ENCODE measurements at places on chromosomes 16 and 17.
A peak's percentile ranks its signal among the peaks of the same experiment; 100 is the strongest.

GRCh38 chr16:86087011-86087895, 188.3 kb downstream of the IRF8 start:
- no peaks in the 10 kb centered on the region for H3K36me3 ChIP-seq
- no peaks in the 10 kb centered on the region for H3K27me3 ChIP-seq
- no peaks in the 10 kb centered on the region for H3K4me1 ChIP-seq
- DNase-seq: no peak
- H3K27ac ChIP-seq: no peak overlapping the region
- H3K4me3 ChIP-seq: no peak overlapping the region

- peak overlapping the region; percentile 80 for H3K27ac ChIP-seq
- peaks cover 23% of the 10 kb centered on the region for H3K36me3 ChIP-seq
- no peaks in the 10 kb centered on the region for H3K27me3 ChIP-seq
- peak overlapping the region; percentile 76 for H3K4me3 ChIP-seq
- DNase-seq: no peak
Observed at GRCh38 chr16:5072334-5073278, 963 bp downstream of the ALG1 start.

- H3K27me3 ChIP-seq: peaks cover 21% of the 10 kb centered on the region
- no peak overlapping the region for H3K27ac ChIP-seq
- H3K4me3 ChIP-seq: no peak overlapping the region
- H3K36me3 ChIP-seq: no peaks in the 10 kb centered on the region
- no peak for DNase-seq
Observed at GRCh38 chr16:83969771-83970429, 1.9 kb downstream of the NECAB2 start.

DNA sequence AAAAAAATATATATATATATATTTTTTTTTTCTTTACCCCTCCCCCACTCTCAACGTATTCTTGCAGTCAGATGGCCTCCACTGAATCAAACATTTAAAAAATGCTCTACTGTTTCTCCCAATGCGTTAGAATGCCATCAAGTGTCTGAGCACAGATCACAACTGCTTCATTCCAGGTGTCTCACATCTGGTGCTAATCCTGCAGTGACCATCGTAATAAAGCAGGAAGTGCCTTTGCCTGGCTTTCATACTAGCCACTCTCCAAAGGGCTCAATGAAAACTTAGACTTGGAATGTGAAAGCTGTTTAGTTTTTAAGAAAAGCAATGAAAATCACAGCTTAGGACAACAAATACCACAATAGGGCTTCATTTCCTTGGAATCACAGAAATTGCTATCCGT, 37.2 kb downstream of the SKAP1 start:
- no peak overlapping the region for H3K4me3 ChIP-seq
- H3K4me1 ChIP-seq: peaks cover 2% of the 10 kb centered on the region
- no peak overlapping the region for H3K27ac ChIP-seq

- peak; percentile 13 for DNase-seq
- no peaks in the 10 kb centered on the region for H3K36me3 ChIP-seq
- no peaks in the 10 kb centered on the region for H3K27me3 ChIP-seq
- peak overlapping the region; percentile 37 for H3K27ac ChIP-seq
- H3K4me3 ChIP-seq: peak overlapping the region; percentile 73
Observed at GRCh38 chr17:82519971-82520903, 705 bp downstream of the FOXK2 start.

- peak overlapping the region; percentile 74 for H3K4me3 ChIP-seq
- DNase-seq: peak; percentile 94
- peak overlapping the region; percentile 57 for H3K27ac ChIP-seq
- H3K36me3 ChIP-seq: no peaks in the 10 kb centered on the region
- H3K27me3 ChIP-seq: no peaks in the 10 kb centered on the region
- peaks cover 18% of the 10 kb centered on the region for H3K4me1 ChIP-seq
Observed at GRCh38 chr16:57984443-57985203, 13.7 kb upstream of the CNGB1 start.

DNA sequence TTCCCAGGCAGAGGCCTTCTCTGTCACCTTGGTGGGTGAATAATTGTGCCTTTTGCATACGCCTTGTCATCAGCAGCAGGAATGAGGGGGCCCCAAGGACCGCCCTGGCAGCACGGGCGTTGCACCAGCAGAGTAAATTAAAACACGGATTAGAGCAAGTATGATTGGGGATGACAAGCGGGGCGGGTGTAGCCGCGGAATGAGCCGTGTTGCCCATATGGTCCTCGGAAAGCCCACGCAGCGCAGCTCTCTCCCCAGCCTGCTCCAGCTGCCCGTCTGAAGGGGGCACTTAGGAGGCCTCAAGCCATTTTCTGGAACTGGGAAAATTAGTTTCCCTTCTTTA, 299.4 kb upstream of the IRX3 start:
- H3K4me1 ChIP-seq: no peaks in the 10 kb centered on the region
- H3K27me3 ChIP-seq: no peaks in the 10 kb centered on the region
- H3K36me3 ChIP-seq: no peaks in the 10 kb centered on the region
- no peak overlapping the region for H3K27ac ChIP-seq
- H3K4me3 ChIP-seq: no peak overlapping the region

DNA sequence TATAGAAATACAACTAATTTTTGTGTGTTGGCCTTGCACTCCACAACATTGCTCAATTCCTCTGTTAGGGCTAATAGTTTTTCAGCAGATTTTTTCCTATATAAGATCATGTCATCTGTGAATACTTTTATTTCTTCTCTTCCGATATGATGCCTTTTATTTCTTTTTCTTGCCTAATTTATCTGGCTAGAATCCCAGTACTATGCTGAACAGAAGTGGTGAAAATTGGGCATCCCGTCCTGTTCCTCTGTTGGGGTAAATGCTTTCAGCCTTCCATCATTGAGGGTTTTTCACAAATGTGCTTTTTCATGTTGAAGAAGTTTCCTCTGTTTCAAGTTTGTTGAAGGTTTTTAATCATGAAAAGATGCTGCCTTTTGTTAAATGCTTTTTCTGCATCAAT, 22.7 kb upstream of the TNFRSF13B start:
- no peak for DNase-seq
- H3K36me3 ChIP-seq: no peaks in the 10 kb centered on the region
- H3K4me1 ChIP-seq: peaks cover 9% of the 10 kb centered on the region
- H3K4me3 ChIP-seq: no peak overlapping the region
- no peaks in the 10 kb centered on the region for H3K27me3 ChIP-seq

DNA sequence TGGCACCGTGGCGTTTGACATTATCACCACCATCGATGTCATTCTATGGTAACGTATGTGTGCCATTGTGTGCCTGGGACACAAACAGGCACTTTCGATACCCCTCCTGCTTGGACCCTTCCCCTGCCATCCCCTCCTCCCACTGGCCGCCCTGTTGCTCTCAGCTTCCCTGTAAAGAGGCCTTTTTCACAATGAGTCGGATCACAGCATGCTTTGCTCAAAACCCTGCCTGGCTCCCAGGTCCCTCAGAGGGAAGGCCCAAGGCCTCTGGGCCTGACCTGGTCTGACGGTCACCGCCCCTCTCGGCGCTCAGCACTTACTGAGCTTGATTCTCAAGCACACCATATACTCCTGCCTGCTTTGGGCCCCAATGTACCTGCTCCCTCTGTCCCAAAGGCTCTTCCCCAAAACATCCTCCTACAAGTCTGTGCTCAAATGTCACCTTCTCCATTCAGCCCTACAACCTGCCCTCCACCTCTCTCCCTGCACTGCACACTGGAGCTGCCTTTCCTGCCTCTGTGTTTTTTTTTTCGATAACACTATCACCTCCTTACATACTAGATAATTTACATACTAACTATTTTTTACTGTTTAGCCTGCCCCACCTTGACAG, 303.8 kb downstream of the SOX9 start:
- H3K36me3 ChIP-seq: no peaks in the 10 kb centered on the region
- no peaks in the 10 kb centered on the region for H3K27me3 ChIP-seq
- no peak overlapping the region for H3K27ac ChIP-seq
- H3K4me1 ChIP-seq: no peaks in the 10 kb centered on the region

All from effector memory CD4-positive, alpha-beta T cell (primary cell).